C1 segment of cervical spinal cord (tissue), 14 donors: ENCODE measurements at places on chromosomes 11 and 22.

DNA sequence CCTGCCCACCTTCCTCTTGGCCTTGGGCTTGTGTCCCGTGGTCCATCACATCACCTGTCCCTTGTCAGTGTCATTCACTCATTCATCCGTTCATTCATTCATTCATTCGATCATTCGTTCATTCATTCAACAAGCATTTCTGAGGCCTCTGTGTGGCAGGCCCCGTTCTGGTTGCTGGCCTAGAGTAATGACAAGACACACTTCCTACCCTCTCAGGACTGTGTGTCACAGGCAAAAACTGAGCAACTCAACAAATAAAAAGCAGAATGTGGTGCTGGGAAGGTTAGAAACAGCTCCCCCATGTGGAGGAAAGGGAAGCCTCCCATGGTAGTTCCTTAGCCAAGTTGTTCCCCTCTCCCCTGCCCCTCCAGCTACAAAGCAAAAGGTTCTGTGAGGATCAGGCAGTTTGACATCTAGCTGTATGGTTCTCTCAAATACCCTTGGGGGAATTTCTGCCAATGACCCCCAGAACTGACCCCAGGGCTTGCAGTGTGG lies 1.6 kb upstream of the OMP start:
- no peak for DNase-seq

DNA sequence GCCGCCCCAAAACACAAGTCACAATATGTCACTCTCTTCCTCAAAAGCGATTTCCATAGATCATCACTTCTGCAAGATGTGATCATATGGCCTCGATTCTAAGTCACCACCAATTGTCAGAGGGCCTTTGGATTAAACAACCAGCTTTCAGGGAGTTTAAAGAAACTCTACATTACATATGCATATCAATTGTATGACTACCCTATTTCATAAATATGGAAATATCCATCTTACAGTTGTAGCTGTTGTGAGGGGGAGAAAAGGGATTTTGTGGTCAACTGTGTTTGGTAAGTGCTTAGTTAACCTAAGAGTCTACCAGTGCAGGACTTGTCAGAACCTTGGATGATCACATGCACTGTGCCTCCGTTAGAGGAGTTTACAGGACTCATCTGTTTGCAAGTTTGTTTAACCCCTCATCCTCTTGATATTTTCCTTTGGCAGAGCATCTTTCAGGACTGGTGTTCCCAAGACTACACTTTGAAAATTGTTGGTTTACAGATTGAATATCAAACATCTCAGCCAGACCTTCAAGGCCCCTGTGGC lies 99.9 kb downstream of the CHST1 start:
- DNase-seq = no peak

DNA sequence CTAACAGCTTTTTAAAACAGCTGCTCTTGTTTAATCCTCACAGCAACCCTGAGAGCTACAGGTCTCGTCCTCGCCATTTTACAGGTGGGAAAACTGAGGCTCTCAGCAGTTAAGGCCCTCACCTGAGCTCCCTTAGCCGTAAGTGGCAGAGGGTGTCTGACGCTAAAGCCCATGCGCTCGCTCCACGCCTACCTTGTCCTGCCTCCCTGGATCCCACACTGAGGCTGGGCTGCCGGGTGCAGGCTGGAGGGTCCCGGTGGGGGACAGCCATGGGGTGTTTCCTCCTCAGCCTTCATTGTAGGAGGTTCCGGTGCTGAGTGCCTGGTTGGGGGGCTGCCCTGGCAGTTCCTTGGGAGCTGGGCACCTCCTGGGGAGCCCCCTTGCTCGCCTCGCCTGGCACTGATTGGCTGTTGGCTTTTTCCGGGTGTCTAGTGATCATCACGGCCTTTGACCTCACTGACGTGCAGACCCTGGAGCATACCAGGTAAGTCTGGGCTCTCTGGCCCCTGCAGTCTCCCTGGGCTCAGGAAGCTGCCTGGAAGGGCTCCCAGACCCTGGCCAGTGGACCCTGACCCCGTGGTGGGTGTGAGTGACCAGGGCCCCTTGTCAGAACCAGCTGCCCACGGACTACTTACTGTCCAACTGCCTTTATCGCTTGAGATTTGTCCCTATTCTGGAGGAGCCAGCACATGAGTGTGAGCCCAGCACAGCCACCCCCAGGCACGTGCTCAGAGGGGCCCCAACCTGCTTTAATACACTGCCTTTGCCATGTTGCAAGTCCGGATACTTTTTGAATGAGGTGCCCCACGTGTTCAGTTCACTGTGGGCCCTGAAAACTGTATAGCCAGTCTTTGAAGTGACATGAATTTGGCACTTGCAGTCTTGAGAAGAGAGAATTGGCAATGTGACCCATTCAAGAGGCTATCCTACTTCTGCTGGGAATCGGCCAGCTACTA lies 12.6 kb downstream of the RAB36 start:
- no peak for DNase-seq

- DNase-seq = no peak
Measured at GRCh38 chr11:132111316-132111715, 740.9 kb downstream of the NTM start.

DNA sequence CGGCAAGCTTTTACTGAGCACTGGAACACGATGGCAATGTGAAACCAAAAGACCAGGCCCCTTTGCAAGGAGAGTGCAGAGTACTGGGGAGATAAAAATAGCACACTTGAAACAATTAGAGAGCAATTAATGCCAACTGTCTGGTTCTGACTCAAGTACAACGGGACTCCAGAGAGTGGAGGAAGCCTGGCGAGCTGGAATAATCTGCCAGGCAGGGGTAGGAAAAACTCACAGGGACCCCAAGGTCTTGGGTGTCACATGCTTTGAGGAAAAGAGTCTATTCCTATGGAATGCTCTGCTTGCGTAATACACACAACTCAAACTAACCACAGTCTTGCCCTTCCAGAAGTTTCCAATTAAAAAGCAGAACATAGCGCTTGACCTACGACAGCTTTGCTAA lies 113.0 kb upstream of the CLMP start:
- no peak for DNase-seq

DNA sequence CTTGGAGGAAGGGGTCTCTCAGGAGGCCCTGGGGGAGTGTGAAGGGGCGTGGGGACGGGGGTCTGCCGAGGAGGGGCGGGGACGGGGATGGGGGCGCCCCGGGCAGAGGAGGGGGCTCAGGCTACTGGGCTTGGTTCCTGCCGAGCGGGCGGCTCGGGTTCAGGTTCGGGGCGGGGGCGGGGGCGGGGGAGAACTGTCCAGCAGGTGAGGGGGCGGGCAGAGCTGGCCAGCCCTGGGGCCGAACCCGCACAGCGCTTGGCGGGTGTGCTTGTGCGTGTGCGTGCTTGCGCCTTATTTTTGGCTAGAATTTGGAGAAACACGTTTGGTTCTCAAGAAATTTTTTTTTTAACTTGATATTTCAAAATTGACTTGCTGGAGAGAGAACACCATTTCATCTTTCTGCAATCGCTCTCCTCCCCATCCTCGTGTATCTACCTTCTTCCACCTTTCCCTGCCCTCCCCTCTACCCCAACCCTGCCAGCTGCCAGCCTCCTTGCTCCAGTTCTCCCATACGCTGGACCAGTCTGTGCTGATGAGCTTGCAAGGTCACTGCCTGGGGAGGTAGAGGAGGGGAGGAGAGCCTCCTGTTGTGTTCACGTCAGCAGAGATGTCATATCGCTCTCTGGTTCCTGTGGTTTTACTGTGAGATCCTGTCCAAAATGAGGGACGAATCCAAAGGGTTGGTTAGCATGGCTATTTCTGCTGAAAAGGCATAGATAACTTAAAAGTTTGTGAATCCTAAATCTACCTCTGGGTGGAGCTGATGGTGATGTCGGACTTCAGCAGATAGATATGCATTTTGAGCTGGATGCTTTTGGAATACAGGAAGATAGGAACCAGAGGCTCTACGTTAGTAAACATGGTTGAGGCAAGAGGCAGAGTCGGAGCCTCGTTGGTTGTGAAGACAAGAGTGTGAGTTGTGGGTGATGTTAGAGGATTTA lies 668 bp downstream of the MADD start:
- DNase-seq = peak; percentile 20

DNA sequence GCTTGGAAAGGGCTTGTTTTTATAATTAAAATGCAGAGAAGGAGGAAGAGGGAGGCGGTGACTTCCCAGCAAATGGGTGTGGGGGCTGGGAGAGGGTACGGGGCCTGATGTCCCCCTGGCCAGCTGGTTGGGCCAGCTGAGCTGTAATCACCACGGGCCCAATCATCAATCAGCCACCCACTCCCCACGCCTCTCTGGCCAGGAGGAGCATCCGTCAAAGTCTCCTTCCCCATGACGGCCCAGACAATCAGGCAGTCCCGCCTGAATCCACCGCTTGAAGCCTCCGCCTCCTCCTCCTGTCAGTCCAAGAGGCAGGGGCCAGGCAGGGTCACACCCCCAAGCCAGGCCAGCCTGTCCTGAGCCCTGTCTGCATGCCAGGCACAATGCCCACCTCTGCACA lies 13.3 kb upstream of the CABP7 start:
- DNase-seq = no peak

DNA sequence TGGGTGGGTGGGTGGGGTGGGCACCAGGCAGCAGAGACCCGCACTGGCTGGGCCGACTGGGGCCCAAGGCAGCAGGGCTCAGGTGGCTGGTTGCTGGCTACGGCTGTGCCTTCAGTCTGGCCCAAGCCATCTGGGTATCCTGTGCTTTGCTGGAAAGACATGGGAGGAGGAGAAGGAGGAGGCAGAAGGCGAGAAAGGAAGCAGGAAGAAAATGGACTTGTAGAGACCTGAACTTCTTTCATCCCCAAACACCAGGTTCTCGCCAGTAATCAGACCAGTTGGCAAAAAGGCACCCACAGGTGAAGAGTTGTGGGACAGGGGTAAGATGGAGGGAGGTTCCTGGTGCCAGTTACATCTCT lies 78.8 kb downstream of the IGLL1 start:
- DNase-seq = no peak

- no peak for DNase-seq
Measured at GRCh38 chr11:46127150-46127638, 5.9 kb upstream of the PHF21A start.

DNA sequence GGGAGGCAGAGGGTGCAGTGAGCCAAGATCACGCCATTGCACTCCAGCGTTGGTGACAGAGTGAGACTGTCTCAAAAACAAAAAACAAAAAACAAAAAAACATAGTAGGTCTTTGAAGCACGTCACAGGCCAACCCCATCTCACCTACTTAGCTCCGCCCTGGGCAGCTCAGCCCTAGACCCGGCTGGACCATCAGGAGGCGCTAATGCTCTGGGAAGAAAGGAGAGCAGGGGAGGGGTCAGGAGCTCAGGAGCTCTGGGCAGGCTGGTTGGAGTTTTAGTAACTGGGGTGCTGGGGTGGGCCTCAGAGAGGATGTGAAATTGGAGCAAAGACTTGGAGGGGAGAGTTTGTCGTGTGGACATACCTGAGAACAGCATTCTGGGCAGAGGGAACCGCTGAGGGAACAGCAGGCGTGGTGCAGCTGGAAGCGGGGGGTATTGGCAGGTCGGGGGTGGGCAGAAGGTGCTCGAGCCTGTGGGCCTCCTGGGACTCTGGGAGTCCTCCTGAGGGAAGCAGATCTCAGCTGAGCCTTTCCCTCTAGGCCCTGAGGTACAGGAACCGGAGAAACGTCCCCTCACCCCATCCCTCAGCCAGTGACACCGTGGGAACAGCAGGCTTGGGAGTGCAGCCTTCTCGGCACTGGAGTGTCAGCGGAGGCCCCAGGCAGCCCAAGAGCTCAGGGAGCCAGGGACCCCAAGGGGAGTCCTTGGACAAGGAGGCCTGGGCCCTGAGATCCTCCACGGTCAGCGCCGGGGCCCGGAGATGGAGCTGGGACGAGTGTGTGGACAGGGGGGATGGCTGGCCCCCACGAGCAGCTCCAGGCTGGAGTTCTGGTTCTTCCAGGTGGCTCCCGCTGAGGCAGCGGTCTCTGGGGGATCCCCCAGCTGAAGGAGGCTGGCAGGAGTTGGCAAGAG lies 2.2 kb upstream of the RPS6KA4 start:
- no peak for DNase-seq
